ENCODE measurements at places on chromosomes 4 and X.

DNA sequence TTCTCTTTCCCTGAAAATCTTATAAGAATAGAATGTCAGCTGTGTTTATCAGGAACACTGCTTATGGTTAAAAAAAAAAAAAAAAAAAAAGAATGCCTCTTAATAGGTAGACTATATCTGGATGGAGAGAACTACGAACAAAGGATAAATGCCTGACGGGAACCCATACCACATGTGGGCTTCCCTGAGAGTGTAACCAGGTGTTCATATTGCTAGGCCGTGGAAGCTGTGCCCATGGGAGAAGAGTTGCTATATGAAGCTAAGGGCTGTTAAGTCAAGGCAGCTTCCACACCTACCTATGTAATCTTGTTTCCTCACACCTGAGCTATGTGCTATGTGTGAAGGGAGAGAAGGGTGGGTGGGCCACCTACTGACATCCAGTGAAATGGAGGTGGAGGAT, 27.3 kb downstream of the TMEM184C start:
- no peak for DNase-seq

- no peak for DNase-seq
These were observed 41.3 kb downstream of the HTT start for GRCh38 chr4:3115637-3116270.

DNA sequence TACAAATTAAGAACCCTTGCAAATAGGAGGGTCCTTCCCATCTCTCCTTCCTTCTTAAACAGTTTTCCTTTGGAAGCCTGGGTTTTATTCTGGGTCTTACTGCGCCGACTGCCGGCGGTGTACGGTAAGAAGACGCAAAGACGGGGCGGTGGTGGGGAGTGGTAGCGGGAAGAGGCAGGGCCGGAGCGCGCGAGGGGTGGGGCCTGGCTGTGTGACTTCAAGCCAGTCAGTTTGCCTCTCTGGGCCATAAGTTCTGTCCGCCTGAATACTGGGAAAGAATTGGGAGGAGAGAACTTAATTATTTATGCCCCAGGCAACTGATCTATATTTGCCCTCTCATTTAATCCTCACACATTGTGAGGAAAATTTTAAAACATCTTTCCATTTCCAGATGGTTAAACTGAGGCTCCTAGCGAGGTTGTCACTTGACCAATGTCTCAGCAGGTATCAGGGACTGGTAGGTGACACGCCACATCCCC, 726 bp upstream of the KANTR start:
- peak; percentile 58 for DNase-seq

- DNase-seq, result no peak
These were observed 131.0 kb downstream of the ATXN3L start for GRCh38 chrX:13188731-13189309.

DNA sequence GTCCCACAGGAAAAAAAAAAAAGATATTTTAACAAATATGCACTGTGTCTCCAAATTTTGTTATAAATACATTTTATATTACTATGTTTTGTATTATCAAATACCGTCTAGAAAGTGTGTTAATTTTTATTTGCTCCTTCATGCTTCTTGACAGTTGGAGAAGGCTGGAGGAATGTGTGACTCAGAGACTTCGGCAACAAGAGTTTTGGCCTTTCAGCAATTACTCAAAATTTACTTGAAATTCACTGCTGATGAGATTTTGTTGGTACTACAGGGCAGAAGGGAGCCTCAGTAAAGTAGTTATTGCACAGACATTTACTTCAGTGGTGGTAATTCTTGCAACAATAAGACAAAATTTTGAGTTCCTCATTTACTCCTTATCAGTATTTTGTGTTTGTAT, 2164.0 kb downstream of the PCDH7 start:
- no peak for DNase-seq

DNA sequence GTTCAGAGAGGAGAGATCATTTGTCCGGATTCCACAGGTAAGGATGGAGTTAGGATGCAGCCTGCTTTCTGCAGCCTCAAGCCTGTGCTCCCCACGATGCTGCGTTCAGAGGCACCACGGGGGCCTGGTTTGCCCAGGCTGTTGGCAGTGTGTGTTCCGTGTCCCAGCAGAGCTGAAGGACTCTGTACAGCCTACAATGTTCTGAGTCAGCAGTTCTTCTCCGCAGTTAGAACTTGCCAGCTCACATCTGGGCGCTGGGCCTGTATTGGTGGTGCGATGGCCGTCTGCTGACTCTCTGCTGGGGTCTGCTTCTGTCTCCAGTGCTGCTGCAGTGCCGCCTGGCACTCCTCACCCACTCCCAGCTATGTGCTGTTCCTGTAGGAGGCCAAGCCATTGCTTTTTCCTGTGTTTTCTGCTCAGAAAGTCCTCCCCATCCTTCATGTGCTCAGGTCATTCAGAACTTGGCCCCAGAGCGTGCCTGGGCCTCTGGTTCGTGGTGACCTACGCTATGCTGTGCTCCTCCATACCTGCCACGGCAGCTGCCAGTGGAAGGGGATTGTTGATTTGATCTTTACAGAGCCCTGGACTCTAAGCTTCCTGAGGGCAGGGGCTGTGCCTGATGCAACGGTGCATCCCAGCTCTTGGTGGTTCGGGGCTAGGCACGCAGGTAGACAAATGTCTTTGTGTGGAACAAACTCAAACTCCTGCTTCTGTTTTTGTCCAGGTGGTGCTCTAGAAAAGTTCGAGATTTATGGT, 42.6 kb upstream of the TADA2B start:
- DNase-seq, result no peak

- DNase-seq, result peak; percentile 3
These were observed 56.1 kb downstream of the KLHL5 start for GRCh38 chr4:39118034-39118658.

GRCh38 chr4:97300561-97300960, 842.7 kb downstream of the STPG2 start:
- no peak for DNase-seq

- DNase-seq, result no peak
These were observed 166.9 kb upstream of the PCDH10 start for GRCh38 chr4:132982151-132982550.

DNA sequence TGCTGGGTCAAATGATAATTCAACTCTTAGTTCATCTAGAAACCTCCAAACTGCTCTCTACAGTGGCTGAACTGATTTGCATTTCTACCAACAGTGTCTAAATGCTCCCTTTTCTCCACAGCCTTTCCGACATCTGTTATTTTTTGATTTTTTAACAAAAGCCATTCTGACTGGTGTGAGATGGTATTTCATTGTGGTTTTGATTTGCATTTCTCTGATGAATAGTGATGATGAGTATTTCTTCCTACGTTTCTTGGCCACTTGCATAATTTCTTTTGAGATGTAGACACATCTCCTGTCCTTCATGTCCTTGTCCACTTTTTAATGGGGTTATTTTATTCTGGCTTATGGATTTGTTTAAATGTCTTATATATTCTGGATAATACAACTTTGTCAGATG, 298.2 kb upstream of the ARSJ start:
- DNase-seq, result no peak

GRCh38 chrX:23292988-23293651, 41.5 kb upstream of the PTCHD1 start:
- no peak for DNase-seq

GRCh38 chrX:79231662-79232061, 87.2 kb downstream of the GPR174 start:
- no peak for DNase-seq

DNA sequence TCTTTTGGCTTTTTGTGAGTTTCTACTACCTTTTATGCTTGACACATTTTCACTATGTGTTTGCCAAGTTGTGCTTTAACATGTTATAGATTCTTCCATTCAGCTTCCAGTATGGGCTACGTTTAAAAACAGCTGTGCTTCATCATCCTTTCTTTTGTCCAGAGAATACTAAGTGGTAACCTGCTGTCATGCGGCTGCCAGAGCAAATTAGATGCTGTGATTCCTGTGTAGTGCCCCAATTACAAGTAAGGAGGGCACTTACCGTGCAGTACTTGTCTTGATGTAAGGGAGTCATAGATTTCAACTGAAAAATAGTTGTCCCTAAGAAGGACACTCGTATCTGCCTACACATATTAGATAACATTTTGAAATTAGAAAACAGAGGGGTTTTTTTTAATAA, 531.8 kb upstream of the GALNTL6 start:
- no peak for DNase-seq

DNA sequence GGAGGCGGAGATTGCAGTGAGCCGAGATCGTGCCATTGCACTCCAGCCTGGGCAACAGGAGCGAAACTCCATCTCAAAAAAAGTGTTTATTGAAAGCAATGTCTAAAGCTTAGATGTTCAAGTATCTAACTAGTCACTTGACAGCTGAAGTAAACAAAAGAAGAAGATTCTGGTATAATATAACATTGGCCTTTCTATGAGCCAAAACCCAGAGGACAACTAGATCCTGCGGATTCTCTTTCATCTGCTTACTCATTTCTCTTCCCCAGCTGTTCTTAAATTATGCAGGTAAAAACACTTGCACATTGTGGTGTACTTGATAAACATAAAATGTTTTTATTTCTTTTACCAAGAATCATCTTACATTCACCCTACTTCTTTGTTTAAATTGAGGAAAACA, 24.1 kb upstream of the AREG start:
- DNase-seq, result no peak

DNA sequence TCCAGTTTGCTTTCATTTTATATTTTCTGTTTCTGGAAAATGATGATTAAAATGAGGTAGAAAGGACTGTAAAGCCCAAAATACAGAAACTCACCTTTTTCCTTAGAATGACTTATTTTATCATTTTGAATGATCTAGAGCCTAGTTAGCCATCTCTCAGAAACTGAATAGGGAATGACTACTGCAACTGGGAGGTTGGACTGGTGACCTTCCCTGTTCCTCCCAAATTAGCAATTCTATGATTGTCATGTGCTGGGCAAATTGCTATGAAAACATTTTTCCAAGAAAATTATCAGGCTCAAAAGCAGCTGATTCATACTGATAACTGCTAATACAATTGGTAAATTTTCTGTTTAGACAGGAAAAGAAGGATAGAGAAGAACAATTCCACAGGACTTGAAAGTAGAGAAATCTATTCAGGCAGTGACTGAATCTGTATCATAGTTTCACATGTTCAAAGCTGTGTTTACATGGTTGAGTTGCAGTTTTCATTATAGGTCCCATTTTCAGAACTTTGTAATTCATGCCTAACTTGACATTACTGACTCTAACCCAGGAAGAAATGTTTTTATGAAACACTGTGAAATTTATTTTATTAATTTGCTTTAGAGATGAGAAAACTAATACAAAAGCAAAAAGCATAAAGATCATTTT, 43.4 kb upstream of the SEC24B start:
- DNase-seq, result no peak

DNA sequence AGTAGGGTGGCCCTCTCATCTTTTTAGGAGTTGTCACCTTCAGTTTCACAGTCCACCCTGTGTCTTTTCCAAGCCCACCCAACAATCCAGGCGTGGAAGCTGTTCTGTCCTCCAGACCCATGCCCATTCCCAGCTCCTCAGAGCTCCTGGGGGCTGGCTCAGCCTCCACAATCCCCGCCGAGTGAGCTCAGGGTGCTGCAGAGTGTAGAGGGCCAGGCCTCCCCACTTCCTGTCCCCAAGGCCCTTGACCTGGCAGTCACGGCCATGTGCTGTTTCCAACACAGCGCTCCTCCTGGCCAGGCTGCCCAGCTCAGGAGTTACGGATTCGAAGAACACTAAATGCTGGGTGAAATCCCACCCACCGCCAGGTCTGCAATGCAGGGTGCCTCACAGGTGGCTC, 31.8 kb downstream of the PDHA1 start:
- no peak for DNase-seq

DNA sequence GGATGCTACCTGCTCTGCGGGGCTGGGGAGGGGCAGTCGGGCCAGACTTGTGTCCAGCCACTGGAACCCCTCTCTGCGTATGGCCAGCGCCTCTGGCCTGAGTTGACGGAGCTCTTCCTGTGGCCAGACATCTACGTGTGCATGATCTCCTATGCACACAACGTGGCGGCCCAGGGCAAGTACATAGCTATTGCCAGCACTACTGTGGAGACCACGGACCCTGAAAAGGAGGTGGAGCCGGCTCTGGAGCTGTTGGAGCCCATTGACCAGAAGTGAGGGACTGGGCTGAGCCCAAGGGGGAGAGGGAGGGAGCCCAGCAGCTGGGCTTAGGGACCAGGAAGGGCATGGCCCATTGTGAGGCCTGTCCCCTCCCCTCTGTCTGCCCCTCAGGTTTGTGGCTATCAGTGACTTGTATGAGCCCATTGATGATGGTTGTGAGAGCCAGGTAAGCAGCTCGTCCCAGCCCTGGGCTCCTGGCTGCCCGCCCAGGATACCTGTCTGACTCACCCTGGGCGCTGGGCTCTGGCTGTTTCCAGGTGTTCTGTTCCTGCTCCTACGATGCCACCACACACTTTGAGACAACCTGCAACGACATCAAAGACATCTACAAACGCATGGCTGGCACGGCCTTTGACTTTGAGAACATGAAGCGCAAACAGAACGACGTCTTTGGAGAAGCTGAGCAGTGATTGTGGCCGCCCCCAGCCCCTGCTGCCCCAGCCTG, 1.8 kb upstream of the FAM50A start:
- DNase-seq, result no peak

- DNase-seq, result no peak
These were observed 57.1 kb downstream of the ELF4 start for GRCh38 chrX:130053236-130053635.

GRCh38 chr4:133969202-133969848, 232.3 kb downstream of the PABPC4L start:
- DNase-seq, result no peak

DNA sequence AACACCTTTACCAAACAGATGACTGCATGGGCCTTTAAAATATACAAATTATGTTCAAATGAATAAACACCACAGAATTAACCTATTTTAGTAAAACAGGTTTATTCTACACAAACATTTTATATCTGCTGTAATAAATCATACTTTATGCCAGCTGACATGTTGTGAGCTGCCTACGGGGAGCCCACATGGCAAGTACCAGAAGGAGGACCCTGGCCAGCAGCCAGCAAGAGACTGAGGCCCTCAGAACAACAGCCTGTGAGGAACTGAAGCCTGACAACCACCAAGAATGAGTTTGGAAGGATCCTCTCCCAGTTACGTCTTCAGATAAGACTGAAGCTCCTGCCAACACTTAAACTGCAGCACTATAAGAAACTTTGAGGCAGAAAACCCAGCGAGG, 377.0 kb downstream of the PDGFC start:
- DNase-seq, result no peak

GRCh38 chr4:88341227-88342192, 37.1 kb upstream of the HERC6 start:
- peak; percentile 10 for DNase-seq

DNA sequence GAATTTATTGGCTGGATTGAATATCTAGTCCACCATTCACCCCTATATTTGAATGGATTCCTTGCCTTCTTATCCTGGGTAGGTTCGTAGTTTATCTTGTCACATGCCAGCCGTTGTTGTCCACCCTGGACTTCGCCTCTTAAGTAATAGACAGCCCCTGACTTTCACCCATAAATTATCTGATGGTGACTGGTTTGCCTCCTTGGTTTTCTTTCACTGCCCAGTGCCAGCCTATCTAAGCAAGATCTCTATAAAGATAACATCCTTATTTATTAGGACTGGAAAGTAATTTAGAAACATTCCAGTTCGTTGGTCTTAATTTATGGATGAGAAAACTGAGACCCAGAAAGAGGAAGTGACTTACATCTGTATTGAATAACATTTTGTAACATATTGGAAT, 410.3 kb downstream of the RPA4 start:
- no peak for DNase-seq

Data from HepG2 (cell line).